ENCODE measurements at places on chromosomes 12 and 14. TPM values are rescaled to one million over a fixed set of nuclear protein-coding genes. Genes with fewer than 3 reads are reported as not detected.

GRCh38 chr14:68591786-68592185 lies 201.1 kb downstream of the ZFP36L1 start:
- DNase-seq: no peak

DNA sequence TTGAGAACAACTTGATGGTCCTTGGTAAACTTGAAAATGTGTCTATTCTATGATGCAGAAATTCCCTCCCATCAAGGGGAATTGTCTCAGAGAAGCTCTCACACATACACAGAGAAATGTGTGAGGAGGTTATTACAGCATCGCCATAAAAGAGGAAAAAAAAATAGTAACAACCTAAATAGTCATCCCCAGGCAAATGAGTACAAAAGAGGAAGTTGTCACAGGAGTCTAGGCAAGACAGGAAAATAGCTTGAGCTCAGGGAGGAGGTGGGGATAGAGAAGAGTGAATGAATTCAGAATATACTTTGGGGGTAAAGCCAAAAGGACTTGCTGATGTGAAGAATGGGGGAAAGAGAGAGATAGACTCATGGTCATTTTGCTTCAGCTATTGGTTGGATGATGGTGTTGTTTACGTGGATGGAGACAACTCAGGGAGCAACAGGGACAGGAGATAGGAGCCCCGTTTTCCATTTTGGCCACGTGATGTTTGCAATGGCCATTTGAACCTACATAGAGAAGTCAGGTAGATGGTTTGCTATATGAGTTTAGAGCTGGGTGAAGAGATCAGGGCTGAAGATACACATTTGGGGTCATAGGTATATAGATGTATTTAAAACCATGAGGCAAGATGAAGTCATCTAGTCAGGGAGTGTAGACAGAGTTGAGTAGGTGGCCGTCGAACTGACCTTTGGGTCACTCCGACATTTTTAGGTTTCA lies 20.3 kb downstream of the LRRC74A start:
- DNase-seq: no peak

GRCh38 chr12:19970116-19970515 lies 398.2 kb upstream of the PDE3A start:
- no peak for DNase-seq

DNA sequence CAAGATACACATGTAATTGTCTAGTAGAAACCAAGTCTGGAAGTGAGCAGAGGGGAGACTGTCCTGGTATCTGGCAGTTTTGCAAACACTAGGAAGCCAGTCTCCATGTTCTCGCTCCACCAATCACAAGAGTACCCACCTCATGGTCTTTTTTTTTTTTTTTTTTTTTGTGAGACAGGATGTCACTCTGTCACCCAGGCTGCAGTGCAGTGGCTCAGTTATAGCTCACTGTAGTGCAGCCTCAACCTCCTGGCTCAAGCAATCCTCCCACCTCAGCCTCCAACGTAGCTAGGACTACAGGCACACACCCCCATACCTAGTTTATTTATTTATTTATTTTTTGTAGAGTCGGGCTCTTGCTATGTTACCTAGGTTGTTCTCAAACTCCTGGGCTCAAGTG lies 189.2 kb downstream of the EFCAB11 start:
- no peak for DNase-seq

The GZMB gene
- total RNA-seq: 1,284 TPM

The OR4K15 gene
- total RNA-seq: not detected

DNA sequence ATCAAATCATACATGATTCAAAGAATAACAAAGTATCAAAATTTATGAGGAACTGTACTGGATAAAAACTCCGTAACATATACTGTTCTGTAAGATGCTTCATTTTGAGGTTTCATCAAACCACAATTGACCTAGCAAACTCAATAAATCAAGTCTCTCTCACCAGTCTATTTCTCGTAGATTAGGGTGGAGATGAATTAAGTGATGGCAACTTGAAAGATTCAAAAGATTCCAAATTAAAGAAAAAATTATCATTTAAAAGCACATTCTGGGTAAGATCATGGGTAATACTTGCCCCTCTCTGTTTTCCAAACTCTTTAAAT lies 74.4 kb downstream of the PAPLN start:
- no peak for DNase-seq

- peak; percentile 2 for DNase-seq
Measured at GRCh38 chr14:53432378-53432802, 279.3 kb upstream of the DDHD1 start.

DNA sequence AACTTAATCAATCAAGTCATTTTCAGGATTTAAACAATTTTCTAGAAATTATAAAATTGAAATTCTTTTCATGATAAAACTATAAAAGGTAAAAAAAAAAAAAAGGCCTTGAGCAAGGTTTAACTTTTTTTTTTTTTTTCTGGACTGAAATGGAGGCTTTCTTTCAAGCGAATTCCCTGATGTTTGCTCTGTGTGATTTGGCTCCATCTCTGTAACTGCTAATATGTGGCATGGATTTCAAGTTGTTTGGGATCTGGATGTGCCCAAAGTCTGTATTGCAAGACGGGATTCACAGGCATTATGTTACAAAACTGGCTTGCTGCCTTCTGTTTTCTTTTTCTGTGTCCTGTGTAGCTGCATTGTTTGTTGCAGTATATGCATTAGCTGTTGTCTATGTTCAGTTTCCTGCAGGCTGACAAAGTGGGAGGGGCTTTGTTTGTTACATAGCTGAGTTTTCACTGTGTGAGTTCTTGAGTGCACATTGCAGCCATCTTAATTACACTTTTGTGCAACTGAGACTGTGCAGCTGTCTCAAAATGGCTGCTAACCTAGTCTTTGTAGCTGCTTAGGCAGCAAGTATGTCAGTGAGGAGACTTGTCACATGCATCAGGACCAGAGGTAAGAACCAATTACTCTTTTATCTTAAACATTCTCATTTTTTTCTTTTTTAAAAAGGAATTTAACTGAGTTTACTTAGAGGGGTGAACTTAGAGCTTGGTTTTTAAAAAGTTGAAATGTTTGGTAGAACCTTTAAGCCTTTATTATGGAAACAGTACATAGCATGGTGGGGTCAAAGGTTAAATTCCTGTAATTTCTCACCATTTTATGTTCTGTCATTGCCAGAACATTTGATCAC lies 19.5 kb downstream of the ATF7IP start:
- DNase-seq: peak; percentile 53

Data from activated naive CD8-positive, alpha-beta T cell treated with anti-CD3 and anti-CD28 coated beads for 36 hours (primary cell).